ENCODE measurements at places on chromosomes 7 and 10. TPM values are rescaled to one million over a fixed set of nuclear protein-coding genes. Genes with fewer than 3 reads are reported as not detected.

AKR1C3 gene
- total RNA-seq, result not detected

ASAH2 gene
- 4.6 TPM for total RNA-seq

BHLHA15 gene
- total RNA-seq, result 0.72 TPM

GNAT3 gene
- not detected for total RNA-seq

INHBA gene
- 1.2 TPM for total RNA-seq

- no peak for DNase-seq
Observed at GRCh38 chr7:16234493-16235146, 186.7 kb downstream of the CRPPA start.

GRCh38 chr10:13712837-13713581 lies 126.2 kb downstream of the PRPF18 start:
- no peak for DNase-seq

GRCh38 chr10:108913300-108913699 lies 1010.0 kb downstream of the XPNPEP1 start:
- no peak for DNase-seq

- DNase-seq, result no peak
Observed at GRCh38 chr7:87036985-87037384, 22.5 kb downstream of the ELAPOR2 start.

GRCh38 chr7:40598915-40599314 lies 464.1 kb downstream of the SUGCT start:
- no peak for DNase-seq

DNA sequence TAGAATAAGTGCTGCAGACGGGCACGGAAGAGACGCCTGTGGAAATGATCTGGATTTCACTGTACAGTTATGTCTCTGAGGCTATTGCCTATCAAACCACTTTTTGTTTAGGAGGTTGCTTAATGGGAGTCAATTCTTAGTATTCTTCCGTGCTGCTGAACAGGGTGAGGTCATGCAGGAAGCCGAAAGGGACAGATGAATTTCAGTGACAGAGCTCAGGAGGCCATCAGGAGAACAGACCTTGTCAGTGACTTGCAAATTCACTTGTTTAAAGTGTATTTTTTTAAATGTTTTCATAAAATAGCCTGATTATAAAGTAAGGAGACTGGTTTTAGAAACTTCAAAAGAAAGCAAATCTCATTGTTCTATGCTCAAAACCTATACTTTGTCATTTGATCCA lies 58.9 kb downstream of the XRCC2 start:
- DNase-seq, result no peak

DNA sequence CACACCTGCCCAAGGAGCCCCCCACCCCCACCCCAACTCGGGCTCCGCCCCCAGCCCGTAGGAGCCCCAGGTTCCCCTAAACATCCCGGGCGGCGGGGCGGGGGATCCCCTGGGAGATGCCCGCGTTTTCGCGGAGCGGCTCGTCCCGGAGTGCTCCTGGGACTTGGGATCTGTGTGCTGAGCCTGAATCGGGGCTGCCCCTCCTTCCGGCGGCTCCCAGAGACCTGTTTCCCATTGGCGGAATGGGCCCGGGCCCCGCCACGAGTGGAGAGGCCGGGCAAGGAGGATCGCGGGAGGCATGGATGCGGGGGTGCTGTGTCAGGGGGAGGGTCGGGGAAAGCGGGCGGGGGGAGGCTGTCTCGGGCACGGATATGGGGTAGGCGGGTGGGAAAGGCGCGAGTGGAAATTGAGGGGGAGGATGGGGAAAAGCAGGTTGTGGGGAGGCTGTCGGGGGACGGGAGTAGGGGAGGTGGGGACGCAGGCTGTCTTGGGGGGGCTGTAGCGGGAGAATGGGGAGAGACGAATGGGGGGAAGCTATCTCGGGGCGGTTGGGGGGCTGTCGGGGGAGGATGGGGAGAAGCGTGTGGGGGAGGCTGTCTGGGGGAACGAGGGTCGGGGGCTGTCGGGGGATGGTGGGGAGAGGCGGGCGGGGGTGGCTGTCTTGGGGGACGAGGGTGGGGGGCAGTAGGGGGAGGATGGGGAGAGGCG lies 572 bp upstream of the BHLHA15 start:
- DNase-seq, result no peak

GRCh38 chr10:31804352-31804810 lies 124.2 kb downstream of the ARHGAP12 start:
- no peak for DNase-seq

- DNase-seq, result no peak
Observed at GRCh38 chr10:96341219-96342182, 17.3 kb downstream of the OPALIN start.

Measured in activated CD4-positive, alpha-beta T cell treated with anti-CD3 and anti-CD28 coated beads, Interleukin-2, amount 10 ng/mL, durations not matched to agents 24 days and 14 days (primary cell).